Panc1 (cell line): ENCODE measurements at places on chromosomes 12 and 14.

DNA sequence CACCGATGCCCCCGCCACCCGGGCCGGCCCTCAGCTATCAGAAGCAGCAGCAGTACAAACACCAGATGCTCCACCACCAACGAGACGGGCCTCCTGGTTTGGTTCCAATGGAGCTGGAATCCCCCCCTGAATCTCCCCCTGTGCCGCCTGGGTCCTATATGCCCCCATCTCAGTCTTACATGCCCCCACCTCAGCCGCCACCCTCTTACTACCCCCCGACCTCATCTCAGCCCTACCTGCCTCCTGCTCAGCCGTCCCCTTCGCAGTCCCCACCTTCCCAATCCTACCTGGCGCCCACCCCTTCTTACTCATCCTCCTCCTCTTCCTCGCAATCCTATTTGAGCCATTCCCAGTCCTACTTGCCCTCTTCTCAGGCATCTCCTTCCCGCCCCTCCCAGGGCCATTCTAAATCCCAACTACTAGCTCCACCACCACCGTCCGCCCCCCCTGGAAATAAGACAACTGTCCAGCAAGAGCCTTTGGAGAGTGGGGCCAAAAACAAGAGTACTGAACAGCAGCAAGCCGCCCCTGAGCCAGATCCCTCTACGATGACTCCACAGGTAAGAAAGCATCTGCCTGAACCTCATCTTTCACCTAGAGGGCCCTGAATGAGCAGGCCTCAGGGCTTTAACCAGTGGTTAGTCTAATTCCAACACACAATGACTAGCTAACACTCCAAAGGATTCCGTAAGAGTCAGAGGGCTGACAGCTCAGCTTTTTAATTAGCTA, 851 bp downstream of the YLPM1 start:
- no peak for DNase-seq

GRCh38 chr12:129190827-129191226, 337.5 kb downstream of the GLT1D1 start:
- no peak for DNase-seq

- DNase-seq: no peak
These were observed 1.4 kb downstream of the C1RL start for GRCh38 chr12:7107636-7108002.

DNA sequence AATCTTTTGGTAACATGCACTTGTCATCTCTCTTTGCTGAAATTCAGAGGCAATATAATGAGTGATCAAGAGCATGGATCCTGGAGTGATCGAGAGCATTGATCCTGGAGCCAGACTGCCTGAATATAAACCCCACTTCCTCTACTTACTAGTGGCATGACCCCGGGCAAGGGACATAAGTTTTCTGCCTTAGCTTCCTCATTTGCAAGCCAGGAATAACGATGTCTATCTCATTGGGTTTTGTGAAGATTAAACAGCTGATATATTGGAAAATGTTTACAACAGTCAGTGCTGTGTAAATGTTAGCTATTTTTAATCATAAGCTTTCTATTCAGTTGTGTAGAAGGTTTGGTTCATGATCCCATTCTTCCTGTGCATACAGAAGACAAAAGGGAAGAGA, 2.4 kb upstream of the CSRNP2 start:
- DNase-seq: no peak

DNA sequence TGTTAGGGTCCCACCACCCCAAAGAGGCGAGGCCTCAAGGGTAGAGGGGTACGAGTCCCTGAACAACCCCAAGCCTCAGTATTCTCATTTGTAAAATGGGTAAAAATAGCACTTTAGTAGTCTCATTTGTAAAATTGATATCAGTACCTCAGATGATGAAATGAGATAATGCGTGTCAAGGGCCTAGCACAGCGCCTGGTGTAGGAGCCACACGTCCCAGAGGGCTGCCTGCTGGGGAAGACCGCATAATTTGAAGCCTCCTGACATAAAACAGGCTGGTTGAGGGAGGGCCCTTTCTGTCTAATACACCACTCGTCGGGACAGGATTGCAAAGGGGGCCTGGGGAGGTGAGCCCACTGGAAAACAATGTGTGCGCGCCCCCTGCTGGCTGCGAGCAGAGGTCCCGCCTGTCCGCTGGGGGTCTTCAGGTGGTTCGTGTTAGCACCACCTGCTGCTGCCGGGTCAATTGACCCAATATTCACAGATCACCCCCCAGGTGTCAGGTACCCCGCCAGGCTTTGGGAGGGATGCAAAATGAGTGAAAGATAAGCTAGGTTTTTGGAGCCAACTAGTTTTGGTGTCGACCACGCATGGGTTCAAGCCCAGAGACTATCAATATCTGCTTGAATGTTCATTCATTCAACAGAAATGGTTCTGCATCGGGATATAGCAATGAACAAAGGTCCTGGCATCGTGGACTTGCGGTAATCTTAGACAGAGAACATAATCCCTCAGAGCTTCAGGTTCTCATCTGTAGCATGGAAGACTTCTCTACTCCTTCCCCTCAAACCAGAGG, 24.7 kb upstream of the IRF2BPL start:
- no peak for DNase-seq

DNA sequence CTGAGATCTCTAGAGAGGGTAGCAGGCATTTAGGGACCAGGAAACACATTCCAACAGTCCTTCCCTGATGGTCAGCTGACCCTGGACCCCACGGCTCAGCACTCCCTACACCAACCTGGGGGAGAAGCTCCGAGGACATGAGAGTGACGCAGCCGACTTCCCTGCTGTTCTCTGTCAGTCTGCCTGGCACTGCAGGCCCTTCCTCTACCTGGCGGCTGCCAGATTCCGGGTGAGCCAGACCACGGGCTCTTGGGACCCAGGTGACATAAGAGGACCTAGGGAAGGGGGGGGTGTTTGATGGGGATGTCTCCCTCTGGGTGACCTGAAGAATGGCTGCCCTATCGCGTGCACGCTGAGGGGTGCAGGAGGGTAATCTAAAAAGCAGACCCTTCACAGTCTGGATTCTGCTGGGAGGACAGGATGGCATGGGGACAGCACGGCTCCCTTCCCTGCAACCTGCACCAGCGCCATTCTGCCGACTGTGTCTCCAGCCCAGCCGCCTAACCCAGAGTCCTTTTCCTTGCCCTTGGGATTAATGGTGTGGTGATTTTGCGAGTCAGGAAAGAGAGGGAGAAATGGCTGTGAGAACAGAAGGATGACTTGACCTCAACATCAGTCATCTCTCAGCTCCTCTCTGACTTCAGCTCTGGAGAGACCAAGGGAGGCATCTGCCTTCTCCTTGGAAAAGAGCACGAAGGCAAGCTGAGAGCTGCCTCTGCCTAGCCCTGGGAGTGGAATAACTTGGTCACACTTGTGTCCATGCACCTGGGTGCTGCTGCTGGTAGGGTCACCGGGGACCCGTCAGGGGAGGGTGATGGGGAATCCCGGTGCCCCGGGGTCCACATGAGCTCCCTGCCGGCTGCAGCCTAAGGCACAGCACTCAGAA, 158.5 kb downstream of the CALM1 start:
- no peak for DNase-seq

GRCh38 chr14:94636744-94637412, 24.7 kb downstream of the SERPINA3 start:
- DNase-seq: no peak

- DNase-seq: no peak
These were observed 11.0 kb downstream of the ARHGDIB start for GRCh38 chr12:14950421-14950820.

DNA sequence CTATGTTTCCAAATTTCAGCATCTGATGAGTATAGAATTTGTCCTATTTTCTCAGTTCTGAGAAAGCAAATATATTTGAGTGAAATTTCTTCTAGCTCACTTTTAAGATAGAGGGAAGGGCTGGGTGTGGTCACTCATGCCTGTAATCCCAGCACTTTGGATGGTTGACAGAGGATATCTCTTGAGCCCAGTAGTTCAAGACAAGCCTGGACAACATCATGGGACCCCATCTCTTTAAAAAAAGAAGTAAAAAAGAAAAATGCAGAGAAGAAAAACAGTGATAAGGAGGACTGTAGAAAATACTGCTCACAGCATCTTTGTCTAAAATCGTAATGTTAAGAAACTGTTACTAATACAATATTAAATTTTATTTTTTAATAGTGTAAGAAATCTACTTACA, 2.3 kb upstream of the OR6C70 start:
- no peak for DNase-seq

GRCh38 chr14:87547536-87547935, 445.4 kb downstream of the GALC start:
- no peak for DNase-seq

DNA sequence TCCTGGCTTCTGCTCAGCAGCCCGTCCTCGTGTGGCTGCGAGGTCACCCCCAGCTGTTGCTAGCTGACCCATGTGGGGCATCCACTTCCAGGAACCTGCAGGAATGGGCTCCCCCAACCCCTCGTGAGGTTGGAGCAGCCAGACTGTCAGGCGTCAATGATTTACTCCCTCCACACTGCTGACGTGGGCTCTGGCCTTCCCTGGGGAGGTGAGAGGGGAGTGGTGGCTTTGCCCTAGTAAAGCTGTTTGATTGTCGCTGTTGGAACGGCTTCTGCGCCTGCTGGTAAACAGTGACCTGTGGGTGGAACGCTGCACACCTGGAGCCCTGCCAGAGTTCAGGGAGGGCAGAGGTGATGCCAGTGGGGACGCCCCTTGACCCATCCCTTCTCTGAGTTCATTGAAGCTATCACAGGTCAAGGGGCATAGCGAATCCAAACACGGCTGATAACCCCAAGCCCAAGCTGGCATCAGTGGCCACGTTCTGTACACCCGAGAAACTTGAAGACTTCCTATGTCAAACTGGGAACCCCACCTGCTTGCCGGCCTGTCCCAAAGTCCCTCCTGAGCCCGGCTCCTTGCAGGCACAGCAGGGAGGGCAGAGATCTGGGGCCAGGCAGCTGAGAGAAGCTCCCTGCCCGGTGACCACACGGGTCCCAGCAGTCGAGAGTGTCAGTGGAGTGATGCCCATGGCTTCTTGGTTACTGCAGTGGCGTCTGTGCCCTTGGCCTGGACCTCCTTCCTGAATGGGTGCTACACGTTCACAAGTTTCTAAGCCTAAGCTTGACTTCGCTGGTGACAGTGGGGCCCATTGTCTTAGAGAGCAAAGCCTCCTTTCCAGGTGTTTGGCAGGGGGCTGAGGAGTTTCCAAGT, 2.7 kb downstream of the ASPG start:
- no peak for DNase-seq

DNA sequence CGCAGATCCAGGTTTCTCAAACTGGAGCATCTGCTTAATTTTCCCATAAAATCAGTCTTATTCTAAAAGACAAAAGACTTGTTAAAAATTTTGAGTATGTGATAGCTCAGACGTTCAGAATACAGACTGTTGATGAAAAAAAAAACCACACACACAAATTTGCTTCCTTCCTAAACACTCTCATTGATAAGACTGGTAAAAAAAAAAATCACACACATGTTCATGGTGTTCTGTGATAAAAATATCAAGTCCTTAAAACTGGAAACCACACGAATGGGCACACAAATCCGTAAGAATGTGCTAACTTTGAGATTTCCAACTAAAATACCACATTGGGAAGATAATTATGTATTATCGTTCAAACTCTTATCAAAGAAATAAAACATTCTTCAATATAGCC, 6.7 kb upstream of the ARID4A start:
- DNase-seq: no peak

DNA sequence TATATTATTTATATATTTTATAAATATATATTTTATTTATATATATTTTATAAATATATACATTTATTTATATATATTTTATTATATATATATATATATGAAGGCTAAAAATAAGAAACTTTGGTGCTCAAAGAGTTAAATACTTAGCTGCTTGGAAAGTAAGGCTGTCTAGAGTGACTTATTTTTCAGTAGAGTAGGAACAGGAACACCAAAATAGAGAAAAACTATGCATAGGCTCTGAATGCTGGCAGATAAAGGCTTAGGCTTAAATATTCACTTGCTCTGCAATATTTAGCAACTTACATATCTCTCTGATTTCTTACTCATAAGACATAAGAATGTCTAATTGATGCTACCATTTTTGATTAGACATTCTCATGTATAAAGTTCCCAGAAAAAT, 991.2 kb downstream of the VRK1 start:
- DNase-seq: no peak

- no peak for DNase-seq
These were observed 21.9 kb downstream of the HIP1R start for GRCh38 chr12:122856999-122857671.

- no peak for DNase-seq
These were observed at the start of gene SYNDIG1L for GRCh38 chr14:74426202-74426582. Gene SYNDIG1L (minus strand): TSS chr14:74426210. CDS start chr14:74409744, 16,466 bp downstream.

DNA sequence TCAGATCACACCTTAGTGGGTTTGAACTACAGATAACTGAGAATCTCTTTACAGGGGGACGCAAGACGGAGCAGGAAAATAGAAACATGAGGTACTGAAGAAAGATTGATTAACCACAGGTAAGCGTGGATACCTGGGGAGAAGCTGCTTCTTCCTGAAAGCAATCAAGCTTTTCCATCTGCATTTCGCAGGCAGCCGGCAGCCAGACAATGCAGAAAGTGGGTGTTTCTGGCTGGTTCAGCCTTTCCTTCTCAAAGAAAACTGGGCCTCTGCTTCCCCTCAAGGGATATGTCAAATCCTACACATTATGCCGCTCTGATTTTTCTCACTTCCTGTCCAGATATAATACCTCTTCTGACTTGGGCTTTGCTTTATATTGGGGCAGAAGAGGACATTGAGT, 39.1 kb upstream of the PPFIA2 start:
- no peak for DNase-seq

- DNase-seq: no peak
These were observed 1.1 kb upstream of the UBC start for GRCh38 chr12:124915239-124916236.

GRCh38 chr12:109993091-109993490, 3.1 kb downstream of the GIT2 start:
- no peak for DNase-seq

DNA sequence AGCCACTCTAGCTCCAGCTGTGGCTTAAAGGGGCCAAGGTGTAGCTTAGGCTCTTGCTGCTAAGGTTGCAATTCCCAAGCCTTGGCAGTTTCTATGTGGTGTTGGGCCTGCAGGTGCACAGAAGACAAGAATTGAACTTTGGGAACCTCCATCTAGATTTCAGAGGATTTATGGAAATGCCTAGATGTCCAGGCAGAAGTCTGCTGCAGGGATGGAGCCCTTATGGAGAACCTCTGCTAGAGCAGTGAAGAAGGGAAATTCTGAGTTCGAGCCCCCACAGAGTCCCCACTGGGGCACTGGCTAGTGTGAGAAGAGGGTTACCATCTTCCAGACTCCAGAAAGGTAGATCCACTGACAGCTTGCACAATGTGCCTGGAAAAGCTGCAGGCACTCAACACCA, 694.7 kb downstream of the SLC16A7 start:
- no peak for DNase-seq

- DNase-seq: no peak
These were observed 31.9 kb downstream of the ERG28 start for GRCh38 chr14:75628816-75629215.

DNA sequence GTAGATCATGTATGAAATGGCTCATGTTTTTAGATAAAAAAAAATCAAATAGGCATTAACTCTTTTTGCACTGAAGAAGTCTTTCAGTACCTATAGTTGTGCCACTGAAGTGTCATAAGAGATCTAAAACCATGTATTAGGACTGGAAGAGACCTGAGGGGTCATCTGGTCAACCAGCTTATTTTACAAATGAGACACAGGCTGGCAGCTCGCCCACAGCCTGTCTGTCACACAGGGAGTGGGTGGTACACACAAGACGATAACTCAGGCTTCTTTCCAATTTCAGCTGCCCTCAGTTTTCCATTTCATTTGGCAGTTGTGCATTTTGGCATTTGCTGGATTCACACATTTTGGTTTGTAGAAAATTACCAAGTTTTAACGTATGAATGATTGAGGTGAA, 34.7 kb downstream of the C12orf75 start:
- no peak for DNase-seq
